ENCODE measurements at places on chromosomes 13 and 19. TPM values are rescaled to one million over a fixed set of nuclear protein-coding genes. Genes with fewer than 3 reads are reported as not detected.

DNA sequence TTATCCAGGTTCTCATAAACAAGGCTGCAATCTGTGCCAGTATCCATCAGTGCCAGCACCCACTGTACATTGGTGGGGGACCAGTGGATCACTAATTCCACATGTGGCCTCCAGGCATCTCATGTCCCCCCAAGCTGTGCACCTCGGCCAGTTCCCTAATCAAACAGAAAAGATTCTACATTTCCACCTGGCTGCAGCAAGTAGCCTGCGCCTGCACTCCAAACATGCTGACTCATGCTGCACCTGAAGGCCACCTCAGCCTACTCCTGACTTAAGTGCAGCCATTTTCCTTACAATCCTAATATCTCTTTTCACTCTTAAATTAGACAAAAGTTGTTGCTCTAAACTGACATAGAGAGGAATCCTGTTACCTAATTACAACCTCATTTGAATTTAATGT lies 729.4 kb upstream of the MIR17HG start:
- no peak for DNase-seq

GRCh38 chr19:18849838-18850400 lies 18.2 kb downstream of the UPF1 start:
- no peak for DNase-seq

DNA sequence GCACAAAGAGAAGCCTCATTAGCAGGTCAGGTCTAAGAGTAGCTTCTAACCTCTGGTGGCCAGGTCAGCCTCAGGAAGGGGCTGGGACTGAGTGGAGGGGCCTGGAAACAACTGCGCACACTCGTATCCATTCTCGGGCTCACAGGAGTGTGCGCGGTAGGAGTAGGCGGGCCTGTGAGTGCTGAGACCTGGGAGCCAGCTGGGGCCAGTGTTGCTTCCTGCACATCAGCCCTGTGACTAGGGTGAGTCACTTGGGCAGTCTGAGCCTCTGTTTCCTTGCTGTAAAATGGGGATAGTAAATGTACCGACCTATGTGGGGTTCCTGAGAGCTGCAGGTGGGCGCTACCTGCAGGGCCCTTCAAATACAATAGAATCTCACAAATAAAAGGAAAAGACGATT lies 26.9 kb downstream of the SIN3B start:
- no peak for DNase-seq

GRCh38 chr19:39074205-39074692 lies 9.9 kb upstream of the ACP7 start:
- no peak for DNase-seq

Gene LAIR2
- polyA plus RNA-seq = not detected

Data from muscle of back (tissue), 13 donors.